ENCODE measurements at places on chromosomes 1 and 21.

DNA sequence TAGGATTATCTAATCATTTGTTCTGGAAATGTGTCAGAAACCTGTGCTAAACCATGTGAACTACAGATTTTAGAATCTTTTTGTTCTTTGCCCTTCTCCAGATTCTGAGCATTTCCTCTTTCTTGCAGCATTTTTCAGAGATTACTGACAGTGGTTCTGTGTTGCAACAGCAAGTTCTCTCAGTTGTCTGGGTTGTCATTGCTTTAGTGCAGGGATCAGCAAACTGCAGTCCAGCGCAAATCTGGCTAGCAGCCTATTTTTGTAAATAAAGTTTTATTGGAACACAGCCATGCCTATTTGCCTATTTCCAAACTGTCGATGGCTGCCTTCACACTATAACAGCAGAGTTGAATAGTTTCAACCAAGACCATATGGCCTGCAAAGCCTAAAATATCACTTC is 66.3 kb upstream of the LRRC8D start:
- peak; percentile 66 for DNase-seq

DNA sequence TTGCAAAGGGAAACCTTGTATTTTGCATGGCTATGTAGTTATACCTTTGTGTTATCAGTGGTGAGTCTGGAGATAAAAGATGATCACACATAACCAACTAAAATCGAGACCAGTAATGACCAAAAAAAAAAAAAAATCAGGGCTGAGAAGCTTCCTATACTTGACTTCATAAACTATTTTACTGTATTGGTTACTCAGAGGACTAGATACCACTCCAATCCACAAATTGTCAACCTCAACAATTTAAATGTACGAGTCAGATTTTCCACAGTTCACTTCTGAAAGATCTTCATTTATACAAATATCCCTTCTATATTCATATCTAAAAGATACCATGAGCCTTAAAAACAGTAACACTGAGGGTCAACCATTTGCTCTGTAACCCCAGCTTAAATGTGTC is 71.7 kb downstream of the NRIP1 start:
- no peak for DNase-seq

- DNase-seq = peak; percentile 38
These were observed 85.5 kb downstream of the PGBD5 start for GRCh38 chr1:230340526-230341161.

- no peak for DNase-seq
These were observed 550.7 kb downstream of the PTPRU start for GRCh38 chr1:29786791-29787732.

GRCh38 chr1:234536741-234537140 is 57.8 kb upstream of the TARBP1 start:
- peak; percentile 34 for DNase-seq

All from pons (tissue), 1 donor.